Cardiac septum (tissue), 1 donor: ENCODE measurements at places on chromosomes 12 and 14. TPM values are rescaled to one million over a fixed set of nuclear protein-coding genes. Genes with fewer than 3 reads are reported as not detected.

GRCh38 chr12:31339831-31340622, 14.1 kb upstream of the SINHCAF start:
- DNase-seq = no peak

DNA sequence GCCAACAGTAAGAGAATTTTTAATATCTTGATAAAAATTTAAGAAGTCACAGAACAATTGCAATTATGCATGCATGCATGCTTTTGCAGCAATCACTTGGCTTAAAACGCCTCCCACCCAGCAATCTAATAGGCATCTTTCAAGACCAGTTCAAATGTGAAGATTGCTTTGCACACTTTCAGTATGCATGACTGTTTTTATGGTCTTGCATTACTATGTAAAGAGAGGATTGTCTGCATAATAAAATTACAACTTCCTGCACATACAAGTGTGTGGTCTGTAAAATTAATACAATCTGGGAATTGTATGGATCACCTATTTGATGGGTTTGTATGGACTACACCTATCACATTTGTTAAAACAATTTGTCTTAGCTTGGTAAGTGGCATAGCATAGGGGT, 48.8 kb downstream of the E2F7 start:
- no peak for DNase-seq

PRR4 gene
- 2.6 TPM for total RNA-seq

DNA sequence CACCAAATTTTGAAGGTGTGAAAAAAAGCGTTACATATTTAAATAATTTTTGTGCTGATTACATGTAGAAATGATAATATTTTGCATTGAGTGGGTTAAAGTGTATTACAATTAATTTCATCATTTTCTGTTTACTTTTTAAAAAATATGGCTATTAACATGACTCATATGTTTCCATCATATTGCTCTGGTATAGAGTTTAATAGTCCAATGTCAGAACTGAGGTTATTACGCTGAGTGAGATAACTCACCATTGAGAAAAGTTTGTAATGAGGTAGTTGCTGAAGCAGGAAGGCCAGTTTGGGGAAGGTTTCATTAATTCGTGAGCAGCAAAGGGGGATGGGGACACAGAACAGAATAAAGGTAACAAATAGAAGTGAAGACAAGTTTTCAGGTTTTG, 865.7 kb upstream of the MGAT4C start:
- DNase-seq = no peak

- no peak for DNase-seq
Observed at GRCh38 chr12:112906712-112907414, at the start of gene OAS1. OAS1 (plus strand) TSS chr12:112906962; CDS start chr12:112907040, 78 bp downstream.

DNA sequence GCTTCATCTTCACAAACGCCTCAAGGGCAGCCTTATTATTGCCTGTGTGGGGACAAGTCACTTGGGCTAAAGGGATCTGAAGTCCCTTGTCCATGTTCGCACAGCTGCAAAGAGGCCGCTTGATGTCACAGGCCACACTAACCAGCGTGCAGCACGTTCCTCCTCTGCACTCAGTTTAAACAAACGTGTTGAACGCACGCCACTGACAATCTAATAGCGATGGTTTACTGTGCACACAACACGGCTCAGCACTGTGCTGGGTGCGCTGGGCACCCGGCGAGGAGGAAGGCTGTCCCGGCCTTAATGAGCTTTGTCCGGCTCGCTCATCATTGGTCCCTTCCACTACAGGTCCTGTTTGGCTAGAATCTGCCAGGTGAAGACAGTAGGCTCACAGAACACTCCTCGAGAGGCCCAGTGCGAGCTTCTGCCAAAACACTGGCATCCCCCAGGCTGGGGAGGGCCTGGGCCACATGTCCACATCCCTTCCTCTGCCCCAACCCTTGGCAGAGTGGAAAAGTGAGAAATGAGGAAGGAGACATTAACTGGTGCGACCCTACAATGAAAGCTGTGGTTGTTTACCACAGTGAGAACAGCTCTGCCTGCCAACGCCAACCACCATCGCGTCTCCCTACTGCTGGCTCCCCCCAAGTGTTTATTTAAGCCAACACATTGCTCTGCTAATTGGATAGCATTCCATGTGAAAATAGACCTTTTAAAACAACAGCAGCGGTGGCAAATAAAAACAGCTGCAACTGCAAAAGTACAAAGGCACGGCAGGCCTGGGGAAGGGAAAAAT, 113.2 kb downstream of the RBM19 start:
- no peak for DNase-seq

GRCh38 chr12:102215992-102216691, 18.5 kb upstream of the PMCH start:
- DNase-seq = no peak

DNA sequence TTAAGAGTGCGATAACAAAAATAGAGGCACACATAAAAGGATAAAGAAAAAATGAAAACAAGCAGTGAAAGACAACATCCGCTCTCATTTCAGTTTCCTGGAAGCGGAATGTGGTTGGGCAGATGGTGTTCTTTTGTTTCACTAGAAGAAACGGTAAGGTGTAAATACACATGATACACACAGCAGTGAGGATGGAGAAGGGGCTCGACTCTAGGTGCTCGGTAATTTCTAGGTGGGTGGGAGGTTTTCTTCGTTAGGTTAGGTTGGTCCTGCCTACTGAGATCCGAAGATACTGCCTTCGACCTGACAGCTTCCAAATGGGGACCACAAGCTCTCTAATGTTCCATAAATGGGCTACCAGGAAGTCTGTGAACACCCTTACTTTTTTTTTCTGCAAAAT, 1082.5 kb downstream of the BCL11B start:
- DNase-seq = no peak

ASIC1 gene
- 0.30 TPM for total RNA-seq

- no peak for DNase-seq
Observed at GRCh38 chr12:116880213-116880816, 926 bp downstream of the HRK start.

DNA sequence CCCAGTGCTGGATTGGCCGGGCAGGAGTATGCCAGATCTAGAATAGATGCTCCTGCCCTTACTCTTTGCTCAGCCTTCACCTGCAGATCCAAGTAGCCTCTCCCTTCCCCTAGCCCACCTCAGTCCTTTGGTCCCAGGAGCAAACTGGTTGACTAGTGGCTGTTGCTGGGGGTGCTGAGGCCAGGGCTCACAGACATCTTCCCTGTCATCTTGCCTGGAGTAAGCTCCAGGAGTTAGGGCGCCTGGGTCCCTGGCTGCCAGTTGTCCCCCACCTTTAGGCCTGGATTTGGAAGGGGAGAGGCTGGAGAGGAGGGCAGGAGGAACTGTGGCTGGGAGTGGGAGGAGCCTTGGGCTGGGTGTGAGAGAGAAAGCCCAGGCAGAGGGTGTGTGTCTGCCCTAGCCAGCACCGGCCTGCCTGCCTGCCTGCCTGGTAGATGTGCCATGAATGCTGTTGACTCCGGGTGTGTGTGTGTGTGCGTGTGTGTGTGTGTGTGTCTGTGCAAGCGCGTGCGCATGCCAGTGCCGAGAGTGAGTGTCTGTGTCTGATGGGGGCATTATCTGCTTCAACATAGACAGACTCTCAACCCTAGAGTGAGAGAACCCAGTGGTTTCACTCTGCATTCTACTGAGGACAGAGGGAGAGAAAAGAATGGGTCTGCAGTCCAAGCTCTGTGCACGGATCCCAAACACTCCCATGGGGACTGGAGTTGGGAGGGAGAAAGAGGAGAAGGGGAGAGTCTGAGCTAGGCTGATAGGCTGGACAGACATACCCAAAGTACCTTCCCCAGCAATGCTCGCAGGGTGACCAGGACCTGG, 845 bp upstream of the RARG start:
- DNase-seq = no peak

- no peak for DNase-seq
Observed at GRCh38 chr12:114846771-114847170, 162.8 kb upstream of the TBX3 start.

DNA sequence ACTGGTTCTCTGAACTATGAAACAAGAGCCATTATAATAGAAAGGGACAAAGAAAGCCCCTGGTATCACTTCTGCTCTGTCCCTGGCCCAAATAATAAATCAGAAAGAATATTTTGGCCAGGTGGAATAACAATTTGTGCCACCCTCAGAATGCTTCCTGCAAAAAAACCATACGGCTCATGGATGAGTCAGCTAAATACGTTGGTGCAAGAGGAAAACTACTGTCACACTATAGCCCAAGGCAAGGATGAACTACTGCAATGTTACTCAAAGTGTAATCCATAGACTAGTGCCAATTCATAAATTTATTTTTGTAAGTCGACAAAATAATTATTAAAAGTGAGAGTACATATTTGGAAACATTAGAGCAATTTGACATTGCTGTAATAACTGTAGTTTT, 68.2 kb downstream of the ANKS1B start:
- DNase-seq = no peak
